ENCODE measurements at places on chromosomes 13 and 19. TPM values are rescaled to one million over a fixed set of nuclear protein-coding genes. Genes with fewer than 3 reads are reported as not detected.

Gene MEF2B
- total RNA-seq = 2.0 TPM

Gene PRKCG
- 1.1 TPM for total RNA-seq

Gene NPAS1
- total RNA-seq = 1.6 TPM

Gene ZNF134
- 35.2 TPM for total RNA-seq

Gene KANK2
- 0.22 TPM for total RNA-seq

Gene FFAR2
- total RNA-seq = 0.17 TPM

Gene CKAP2
- 52.3 TPM for total RNA-seq

Gene ZNF266
- 65.3 TPM for total RNA-seq

Gene PNMA8A
- total RNA-seq = not detected

Gene DCT
- total RNA-seq = 0.41 TPM

Gene PLIN5
- total RNA-seq = 0.53 TPM

Gene RPS19
- 3,663 TPM for total RNA-seq

Gene MBD3L2
- total RNA-seq = not detected

Gene CD33
- total RNA-seq = not detected

Gene NLRP7
- not detected for total RNA-seq

Gene LGALS7B
- not detected for total RNA-seq

Gene IGFL3
- total RNA-seq = not detected

Gene LRG1
- not detected for total RNA-seq

Gene RAB3D
- total RNA-seq = 1.4 TPM

Gene BCKDHA
- total RNA-seq = 19.4 TPM
